ENCODE measurements at places on chromosomes 3 and 15.

- no peak for DNase-seq
Observed at GRCh38 chr15:40092979-40093869, 15.5 kb downstream of the BMF start.

DNA sequence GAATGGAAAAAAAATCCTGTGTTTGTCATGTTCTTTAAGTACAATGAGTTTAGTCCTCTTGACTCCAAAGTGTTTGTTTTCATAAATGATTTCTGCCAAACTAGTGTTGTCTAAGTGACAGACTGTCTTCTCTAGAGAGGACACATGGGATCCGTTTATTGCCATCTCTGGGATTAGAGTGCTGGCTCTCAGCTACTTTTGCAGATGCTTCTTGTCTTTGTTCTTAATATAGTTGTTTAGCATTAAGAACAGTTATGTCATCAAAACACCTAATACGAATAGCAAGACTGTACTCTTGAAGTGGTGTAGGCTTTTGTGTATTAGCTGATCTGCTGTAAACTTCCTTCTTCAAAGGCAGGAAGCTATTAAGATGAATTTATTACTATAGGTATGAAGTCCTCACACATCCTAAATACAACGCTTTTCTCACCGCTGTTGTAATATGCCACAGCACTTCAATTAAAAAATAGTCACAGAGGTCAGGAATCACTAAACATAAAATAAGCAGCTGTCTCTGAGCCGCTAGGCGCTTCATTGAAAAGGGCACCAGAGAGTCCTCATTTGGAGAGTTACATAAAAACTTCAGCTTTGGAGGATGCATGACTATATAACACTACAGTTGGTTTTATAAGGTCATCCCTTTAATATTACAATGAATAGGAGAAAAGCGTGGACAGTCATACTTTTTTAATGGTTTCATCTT lies 128.3 kb upstream of the ZNF385D start:
- no peak for DNase-seq

DNA sequence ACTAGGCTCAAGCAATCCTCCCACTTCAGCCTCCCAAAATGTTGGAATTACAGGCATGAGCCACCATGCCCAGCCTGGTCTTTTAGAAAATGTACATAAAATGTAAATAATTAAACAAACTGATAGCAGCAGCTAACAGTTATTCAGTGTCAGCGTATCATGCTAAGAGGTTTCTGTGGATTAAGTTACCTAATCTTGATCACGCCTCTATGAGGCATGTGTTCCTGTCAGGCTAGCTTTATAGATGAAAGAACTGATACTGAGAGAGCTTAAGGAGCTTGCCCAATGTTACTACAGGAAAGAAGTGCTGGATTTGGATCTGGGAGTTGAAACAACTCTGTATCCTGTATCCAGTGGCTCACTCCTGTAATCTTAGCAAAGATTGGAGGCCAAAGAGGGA lies 11.2 kb upstream of the MST1R start:
- no peak for DNase-seq

DNA sequence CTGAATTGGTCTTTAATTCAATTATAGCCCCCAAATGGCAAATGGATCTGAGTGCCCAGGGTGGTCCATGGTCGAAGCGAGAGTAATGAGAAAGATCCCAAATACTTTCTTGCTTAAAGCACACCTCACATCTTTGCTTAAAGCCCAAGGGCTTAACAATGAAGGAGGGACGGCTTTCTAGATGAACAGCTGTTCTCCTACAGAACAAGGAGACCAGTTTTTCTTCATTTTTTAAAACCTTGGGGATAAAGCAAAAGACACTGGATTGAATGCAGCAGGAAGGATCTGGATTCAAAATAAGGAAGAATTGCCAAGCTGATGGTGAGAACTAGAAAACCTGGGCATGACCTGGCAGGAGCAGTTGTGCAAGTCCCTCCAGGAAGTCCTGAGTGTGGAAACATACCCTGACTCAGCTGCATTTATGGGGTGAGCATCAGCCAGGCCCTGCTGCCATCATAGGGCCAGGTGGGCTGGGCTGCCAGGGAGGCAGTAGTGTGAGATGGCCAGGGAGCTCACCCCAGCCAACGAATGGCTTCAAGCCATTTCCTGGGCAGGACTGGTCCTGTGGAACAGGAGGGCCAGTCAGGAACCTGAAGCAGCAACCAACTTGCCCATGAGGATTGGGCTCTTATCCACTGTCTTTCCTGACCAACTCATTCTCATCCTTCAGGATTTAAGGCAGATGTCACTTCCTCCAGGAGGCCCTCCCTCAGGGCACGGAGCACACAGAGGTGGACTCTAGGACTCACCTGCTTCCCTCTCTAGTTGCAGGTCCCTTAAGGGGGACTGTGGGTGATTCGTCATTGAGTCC lies 18.4 kb upstream of the RHCG start:
- no peak for DNase-seq

GRCh38 chr3:150786791-150787190 lies 23.8 kb upstream of the SIAH2 start:
- no peak for DNase-seq

DNA sequence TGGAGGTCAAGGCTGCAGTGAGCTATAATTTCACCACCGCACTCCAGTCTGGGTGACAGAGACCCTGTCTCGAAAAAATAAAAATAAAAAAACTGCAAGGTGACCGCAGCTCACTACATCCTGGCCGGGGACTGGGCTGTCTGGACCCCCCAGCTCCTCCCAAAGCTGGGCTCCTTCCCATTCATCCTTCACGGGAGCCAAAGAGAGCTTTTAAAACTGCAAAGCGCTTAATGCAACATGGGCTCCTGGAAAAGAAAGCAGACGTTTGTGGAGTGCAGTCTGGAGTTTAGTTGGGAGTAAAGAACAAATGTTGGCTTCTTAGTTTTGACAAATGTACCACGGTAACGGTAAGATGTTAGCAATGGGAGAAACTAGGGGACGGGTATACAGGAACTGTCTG lies 12.1 kb downstream of the PLXND1 start:
- DNase-seq = no peak

GRCh38 chr15:99143242-99143641 lies 38.4 kb downstream of the SYNM start:
- no peak for DNase-seq

GRCh38 chr3:59418836-59419235 lies 369.0 kb upstream of the CFAP20DC start:
- no peak for DNase-seq

- no peak for DNase-seq
Observed at GRCh38 chr15:101288905-101289513, 6.0 kb downstream of the SNRPA1 start.

DNA sequence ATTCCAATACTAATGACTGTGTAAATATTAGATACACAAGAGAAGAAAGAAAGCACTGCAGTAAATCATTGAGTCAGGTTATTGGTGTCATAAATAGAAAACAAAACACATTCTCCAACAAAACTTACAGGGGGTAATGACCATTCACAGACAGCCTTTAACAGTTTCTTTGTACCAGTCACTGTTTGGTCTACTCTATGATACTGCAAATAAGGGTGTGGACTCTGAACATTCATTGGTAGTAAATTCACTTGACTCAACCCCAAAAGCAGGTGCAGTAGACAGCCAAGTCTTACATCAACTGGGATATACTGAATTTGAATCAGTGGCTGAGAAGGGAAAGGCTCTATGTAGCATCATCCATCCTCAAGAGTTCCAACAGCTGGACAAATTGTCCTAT lies 463.5 kb downstream of the FOXP1 start:
- DNase-seq = no peak

GRCh38 chr3:67018105-67018788 lies 20.1 kb downstream of the KBTBD8 start:
- no peak for DNase-seq

DNA sequence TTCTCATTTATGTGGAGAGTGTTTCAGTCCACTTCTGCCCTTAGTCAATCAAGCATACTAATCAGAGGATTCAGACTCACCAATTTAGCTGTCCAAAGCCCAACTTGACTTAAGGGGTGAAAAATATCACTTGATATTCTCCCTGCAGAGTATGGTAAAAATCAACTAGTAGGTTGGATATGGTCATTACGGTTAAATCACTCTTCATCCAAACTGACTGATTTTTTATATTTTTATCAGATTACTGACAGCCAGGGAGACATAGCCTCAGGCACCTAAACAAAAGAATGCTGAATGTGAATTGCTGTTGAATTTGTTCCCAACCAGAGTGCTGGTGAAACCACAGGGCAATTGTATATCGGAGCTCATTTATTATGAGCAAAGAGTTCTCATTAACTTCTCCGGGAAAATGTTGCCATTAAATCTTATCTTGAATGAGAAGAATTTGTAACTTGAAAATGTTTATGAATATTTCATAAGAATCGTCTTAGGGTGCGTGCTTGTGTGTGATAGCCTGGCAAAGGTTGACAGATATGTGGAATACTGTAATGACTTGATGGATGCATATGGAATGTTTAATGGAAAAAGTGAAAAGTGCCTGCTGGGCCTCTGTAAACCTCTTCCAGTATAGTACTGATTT lies 411.2 kb downstream of the NAALADL2 start:
- DNase-seq = no peak

DNA sequence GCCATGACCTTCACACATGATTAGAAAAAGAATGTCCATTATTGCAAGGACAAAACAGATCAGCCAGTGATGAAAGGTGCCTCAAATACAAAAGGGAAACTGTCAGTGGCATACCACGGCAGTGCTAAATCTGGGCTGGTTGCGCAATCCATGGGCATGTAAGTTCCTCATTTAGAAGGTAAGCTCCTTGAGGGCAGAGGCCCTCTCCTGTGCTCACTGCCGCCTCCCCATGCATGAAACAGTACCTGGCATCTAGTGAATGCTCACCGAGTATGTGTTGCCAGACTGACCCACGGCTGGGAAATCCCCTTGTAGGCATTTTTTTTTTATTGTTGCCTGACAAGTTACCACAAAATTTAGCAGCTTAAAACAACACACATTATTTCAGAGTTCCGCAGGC lies 312.1 kb upstream of the CHRM5 start:
- DNase-seq = no peak

GRCh38 chr3:29083676-29084075 lies 197.2 kb upstream of the RBMS3 start:
- DNase-seq = no peak

DNA sequence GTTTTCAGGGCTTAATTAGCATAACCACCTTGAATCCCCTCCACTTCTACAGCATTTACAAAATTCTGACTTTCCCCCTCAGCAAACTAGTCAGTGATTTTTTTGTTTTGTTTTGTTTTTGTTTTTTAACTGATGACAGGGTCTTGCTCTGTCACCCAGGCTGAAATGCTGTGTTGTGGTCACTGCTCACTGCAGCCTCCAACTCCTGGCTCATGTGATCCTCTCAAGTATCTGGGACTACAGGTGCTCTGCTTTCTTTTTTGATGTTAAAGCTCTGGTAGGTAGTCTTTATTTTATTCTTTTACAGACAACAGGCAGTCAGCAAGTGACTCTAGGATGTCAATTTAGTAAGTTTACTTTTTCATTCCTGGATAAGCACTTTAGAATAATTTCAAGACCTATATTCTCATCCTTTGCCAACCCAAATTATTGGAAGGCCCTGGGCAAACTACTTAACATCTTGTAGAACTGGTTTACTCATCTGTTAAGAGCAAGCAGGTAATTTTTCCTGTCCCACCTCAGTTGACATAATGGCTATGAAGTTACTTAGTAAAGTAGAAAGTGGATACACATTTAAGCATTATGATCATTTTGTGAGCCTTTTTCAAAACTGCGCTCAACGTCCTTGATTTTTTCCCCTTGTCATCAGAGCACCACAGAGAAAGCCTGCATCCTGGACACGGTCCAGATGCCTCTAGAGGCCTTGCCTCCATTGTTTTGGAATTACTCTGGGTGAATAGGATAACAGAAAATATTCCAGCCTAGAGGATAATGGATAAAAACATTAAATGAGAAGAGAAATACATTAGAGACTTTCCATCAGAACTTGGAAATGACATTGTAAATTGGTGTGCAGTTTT lies 69.9 kb upstream of the NDUFB4 start:
- DNase-seq = no peak

DNA sequence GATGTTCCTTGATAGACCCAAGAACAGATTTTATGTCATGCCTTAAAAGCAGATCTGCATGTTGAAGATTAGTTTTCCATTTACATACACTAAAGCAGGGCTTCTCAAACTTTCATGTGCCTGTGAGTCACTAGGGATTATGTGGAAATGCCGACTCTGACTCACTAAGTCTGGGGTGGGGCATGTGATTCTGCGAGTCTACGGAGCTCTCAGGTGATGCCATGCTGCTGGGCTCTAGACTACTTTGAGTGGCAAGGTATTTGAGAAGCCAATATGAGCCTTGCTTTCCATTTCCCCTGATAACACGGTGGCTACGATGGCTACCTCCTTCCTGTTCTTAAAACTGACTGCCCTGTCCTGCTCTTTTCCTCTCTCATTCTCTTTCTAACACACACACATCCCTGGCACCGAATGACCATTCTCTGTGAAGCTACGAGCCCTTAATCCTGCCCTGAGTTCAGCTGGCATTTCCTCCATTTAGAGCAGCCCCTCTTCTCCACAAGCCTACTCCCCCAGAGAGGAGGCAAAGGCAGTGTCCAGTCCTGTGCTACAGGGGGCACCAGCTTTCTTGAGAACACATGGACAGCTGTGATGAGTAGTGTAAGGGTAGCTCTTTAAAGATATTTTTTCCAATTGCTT lies 39.7 kb upstream of the PYGO1 start:
- DNase-seq = no peak

DNA sequence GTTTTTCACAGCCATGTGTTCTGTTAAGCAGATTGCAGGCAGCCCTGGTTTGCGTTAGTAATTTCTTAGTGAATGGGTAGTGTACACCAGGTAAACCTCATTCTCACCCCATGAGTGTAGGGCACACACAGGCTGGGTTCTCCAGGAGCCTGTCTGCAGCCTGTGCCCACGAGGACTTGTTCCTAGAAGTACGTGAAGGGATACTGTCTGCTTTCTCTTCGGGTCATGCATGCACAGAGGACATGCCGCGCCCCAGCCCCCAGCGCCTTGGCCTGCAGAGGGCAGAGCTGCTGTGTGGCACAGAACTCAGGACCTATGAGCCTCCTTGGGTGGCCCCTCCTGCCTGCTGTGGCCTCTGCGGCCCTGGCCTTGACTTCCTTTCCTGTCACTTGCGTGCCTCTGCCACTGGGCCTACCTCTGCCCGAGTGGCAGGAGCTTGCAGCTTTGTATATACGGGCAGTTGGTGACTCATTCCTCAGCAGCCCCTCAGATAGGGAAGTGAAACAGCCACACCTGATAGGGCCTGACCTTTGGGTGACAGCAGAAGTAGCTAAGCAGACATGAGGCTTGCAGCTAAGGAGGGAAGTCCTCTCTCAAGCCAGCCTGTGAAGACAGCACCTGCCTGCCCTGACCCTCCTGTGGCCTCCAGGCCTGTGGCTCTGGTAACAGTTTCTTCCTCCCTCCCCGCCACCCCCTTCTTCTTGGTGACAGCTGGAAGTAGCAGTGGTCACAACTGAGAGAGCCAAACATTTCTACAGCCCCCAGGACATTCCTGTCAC lies 19.5 kb downstream of the PPCDC start:
- peak; percentile 18 for DNase-seq
